Nephron progenitor cell (in vitro differentiated cells): ENCODE measurements at places on chromosomes 16 and 17.

- no peak for DNase-seq
These were observed 5.0 kb downstream of the LITAF start for GRCh38 chr16:11581678-11582077.

DNA sequence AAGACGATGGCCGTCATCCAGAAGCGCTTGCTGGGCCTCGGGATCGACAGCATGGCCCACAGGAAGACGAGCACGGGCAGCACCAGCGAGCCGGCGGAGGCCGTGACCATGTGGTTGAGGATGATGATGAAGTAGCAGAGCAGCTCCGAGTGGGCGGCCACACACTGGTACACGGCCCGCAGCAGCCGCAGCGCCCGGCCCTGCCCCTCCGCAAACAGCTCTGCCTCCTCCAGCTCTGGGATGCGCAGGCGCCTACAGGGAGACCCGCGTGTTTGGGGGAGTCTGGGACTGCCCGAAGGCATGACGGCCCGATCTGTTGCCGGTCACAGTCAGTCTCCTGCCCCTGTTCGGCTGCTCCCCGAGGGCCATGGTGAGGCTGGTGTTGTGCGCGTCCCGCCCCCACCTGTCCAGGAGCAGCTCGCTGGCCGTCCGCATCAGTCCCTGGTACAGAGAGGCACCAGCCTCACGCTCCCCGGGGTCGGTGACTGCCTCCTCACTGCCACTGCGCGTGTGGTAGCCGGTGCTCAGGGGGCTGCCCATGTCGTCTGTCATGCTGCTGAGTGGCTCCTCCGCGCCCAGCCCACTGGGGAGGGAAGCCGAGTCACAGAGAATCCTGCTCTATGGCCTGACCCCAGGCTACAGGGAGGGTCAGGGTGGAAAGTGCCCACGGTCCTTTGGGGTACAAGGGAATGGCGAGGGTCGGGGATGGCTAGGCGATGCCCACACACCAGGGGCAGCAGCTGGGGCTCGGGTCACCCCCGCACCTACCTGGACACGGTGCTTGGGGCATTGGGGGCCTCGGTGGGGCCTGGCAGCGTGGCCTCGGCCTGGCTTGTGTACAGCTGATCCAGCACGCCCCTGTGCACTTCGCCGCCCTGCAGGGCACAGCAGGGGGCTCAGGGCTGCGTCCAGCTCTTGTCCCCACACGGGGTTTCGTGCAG, 15.8 kb downstream of the CTU2 start:
- no peak for DNase-seq

GRCh38 chr16:80693553-80693952, 110.8 kb downstream of the CDYL2 start:
- DNase-seq, result no peak

DNA sequence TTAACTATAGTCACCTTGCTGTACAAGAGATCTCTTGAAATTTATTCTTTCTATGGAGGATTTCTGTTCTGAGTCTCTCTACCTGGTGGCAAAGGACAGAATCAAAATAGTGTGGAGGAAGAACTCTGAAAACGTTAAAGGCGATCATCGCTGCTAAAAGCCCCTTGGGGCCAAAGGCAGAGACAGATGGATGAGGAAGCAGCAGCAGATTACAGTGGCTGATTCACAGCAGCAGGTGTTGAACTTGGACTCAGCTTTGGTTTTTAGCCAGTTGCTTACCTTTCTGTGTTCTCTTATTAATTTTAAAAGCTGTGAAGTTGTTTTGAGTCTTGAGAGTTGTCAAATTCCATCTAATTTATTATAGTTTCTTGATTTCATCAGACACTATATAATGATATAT, 956.1 kb upstream of the GOT2 start:
- DNase-seq, result no peak

DNA sequence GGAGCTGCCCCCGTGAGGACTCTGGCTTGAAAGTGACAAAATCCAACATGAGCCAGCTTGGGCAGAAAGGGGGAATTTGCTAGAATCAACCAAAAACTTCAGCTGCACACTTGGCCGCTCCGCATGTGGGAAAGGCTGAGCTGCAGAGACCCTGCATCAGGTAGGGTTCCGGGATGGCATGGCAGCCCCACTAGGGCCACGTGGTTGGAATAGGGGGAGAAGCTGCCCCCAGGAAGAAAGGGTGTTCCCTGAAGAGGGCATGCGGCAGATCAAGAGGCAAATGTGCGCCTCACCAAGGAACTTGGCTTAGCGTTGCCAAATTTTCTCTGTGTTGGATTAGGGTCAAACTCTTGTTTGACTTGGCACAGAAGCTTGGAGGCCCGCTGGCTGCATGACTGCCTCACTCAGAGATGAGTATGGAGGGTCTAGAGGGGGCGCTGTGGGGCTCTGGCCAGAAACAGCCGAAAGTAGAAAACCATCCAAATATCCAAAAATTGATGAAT, 29.2 kb upstream of the WFIKKN2 start:
- DNase-seq, result no peak

DNA sequence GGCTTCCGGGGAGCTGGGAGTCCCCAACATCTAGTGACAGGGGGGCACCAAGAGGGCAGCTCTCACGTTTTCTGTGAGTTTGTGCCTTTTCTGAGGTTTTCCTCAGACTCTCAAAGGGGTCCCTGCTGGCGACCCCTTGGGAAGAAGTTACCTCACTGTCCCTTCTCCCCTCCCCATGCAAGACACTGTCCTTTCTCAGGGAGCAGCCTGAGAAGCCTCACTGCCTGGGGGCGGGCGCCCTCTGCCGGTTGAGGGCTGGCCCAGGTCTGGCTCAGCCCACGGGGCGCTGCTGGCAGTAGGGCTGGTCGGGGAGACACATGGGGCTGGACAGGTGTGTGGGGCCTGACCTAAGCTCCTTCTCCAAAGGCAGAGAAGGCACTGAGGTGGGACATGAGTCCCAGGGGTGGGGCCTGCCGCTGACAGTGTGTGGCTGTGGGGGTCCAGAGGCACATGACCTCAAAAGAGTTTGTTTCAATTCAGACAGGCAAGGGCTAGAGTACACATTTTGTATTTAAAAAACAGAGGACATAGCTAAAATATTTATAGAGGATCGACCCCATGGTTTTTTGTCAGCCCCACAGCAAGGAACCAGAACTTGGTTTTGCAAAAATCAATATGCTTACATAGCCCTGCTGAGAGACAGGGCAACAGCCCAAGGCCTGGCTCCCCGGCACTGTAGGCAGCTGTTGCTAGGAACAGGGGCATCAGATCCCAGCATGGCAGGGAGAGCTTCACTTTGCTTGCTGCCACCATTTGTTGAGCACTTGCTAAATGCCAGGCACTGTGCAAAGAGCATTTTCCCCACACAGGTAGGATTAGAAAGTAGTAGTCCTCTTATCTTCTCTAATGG, 18.5 kb upstream of the ALDH3A1 start:
- peak; percentile 89 for DNase-seq

GRCh38 chr17:30922235-30923030, 688 bp downstream of the ADAP2 start:
- DNase-seq, result peak; percentile 35

DNA sequence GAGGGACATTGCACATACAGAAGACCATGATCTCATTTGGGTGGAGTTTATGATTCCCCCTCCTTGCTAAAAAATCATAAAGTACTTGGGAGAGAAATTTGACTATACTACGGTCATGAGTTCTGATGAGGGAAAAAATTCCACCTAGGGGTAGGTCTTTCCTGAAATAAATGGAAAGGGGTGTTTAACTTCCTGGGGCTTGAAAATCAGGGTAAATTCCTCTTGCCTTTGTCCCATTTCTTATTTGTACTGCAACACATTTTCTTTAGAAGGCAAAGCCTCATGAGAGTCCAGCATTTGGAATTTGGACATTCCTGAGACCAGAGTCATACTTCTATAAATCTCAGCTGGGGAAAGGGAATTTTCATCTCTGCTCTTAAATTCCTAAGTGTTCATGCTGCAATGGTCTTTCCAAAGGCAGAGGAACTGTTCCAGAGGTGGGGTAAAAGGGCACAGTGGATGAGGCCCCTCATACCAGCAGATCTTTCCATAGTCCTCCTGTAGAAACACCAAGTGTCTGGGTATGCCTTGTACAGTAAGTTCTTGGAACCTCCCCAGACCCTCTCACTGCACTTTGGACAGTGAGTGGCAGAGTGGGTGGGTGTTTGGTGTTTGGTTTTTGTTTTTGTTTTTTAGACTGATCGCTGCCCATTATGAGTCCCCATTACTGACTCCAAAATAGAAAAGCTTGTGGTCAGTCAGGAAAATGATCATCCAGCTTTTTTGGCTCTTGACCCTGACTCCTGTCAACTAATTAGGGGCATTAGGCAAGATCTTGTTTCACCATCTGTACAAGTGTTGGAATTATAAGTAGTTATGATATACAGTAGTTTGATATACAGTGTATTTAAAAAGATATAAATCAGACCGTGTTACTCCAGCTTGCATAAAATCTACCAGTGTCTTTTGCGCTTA, 6.0 kb downstream of the LYRM1 start:
- no peak for DNase-seq

GRCh38 chr17:79090443-79091225, 16.0 kb downstream of the ENGASE start:
- DNase-seq, result peak; percentile 38

- DNase-seq, result no peak
These were observed 363.4 kb downstream of the CDH13 start for GRCh38 chr16:82990155-82990554.

DNA sequence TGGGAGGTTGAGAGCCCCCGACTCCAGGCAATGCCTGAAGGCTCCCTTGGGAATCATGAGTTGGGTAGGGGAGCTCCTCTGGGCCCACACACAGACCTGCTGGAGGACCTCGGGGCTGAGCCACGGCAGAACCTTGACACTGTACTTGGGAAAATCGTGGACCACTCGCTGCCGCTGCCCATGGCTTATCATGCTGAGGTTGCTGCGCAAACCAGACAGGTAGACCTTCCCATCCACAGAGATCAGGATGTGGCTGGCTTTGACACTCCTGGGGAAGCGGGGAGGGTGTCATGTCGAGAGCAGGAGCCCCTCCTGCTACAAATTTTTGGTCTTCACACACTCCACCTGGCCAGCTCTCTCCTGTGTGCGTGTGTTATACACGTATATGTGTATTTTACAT, 7.2 kb upstream of the LIMD2 start:
- DNase-seq, result no peak

- DNase-seq, result no peak
These were observed 25.8 kb downstream of the PEMT start for GRCh38 chr17:17565471-17566339.

DNA sequence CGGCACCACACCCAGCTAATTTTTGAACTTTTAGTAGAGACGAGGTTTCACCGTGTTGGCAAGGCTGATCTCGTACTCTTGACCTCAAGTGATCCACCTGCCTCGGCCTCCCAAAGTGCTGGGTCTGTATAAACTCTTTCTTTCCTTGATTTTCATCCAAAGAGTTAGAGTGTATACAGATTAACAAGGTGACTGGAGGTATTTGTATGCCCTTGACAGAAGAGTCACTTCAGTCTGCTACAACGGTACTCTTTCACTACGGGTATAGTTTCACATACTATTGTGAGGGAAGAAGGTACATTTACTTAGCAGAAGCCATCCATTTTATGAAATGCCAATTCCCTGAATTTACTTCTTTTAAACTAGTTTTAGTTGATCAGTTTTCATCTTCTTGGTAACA, 32.5 kb downstream of the PPM1E start:
- no peak for DNase-seq
